NCI-H2081 treated with DMSO at 0.1 percent for 48 hours (cell line): ENCODE measurements at places on chromosomes 5 and 9.

DNA sequence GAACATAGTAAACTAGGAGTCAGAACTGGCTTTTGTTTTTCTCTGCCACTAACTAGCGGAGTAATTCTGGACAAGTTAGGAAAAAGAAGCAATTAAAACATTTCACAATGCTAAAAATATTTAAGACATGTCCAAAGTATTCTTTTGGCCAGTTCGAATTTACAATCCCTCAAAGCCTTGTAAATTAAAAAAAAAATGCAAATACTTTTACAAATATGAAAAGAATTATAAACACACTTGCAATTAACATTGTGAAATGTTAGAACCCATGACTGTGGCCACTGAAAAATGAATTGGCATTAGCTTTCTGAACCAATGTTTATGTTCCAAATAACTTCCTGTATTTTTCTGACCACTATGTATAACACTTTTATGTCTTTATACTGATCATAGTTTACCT, 2.2 kb downstream of the RAD1 start:
- DNase-seq, result no peak

- DNase-seq, result no peak
These were observed 241.6 kb upstream of the CD180 start for GRCh38 chr5:67437905-67438845.

GRCh38 chr5:176628406-176629228, 1.7 kb downstream of the SNCB start:
- DNase-seq, result no peak

- DNase-seq, result no peak
These were observed 2.2 kb upstream of the ELL2 start for GRCh38 chr5:95963650-95964410.

GRCh38 chr5:124628721-124629596, 117.5 kb downstream of the ZNF608 start:
- no peak for DNase-seq

- no peak for DNase-seq
These were observed 40.5 kb upstream of the SH3PXD2B start for GRCh38 chr5:172494630-172495505.

DNA sequence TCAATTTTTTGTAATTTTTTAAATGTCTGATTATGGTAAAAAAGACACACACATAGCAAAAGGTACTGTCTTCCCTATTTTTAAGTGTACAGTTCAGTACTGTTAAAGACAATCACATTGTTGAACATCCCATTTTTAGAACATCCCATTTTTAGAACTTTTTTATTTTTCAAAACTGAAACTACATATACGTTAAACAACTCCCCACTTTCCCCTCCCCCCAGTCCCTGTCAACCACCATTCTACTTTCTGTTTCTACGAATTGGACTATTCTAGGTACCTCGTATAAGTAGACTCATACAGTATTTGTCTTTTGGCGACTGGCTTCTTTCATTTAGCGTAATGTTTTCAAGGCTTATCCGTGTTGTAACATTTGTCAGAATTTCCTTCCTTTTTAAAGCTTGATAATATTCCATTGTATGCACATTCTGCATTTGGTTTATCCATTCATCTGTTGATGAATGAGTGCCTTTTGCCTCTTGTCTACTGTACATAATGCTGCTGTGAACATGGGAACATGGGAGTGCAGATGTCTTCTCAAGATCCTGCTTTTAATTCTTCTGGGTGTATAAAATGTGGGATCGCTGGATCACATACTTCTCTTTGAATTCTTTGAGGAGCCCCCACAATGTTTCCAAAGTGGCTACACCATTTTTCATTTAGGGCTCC, 154.0 kb downstream of the PIK3R1 start:
- no peak for DNase-seq

DNA sequence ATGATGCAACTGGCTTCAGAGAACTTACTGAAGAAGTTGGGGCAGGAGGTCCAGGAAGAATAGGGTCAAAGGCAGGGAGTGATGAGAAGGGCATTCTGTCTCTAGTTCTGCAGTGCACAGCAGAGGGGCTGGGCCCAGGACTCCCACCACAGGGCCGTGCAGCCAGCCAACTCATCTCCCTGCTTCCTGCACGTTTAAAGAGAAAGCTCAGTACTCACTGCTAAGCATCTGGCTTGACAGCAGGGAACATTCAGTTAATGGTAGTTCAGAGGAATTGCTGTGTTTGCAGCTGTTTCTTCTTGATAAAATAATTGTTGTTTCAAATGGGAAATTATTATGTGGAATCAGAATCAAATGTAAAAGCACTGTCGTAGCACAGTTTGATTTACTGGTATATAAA, 25.6 kb upstream of the SCAMP1 start:
- no peak for DNase-seq

DNA sequence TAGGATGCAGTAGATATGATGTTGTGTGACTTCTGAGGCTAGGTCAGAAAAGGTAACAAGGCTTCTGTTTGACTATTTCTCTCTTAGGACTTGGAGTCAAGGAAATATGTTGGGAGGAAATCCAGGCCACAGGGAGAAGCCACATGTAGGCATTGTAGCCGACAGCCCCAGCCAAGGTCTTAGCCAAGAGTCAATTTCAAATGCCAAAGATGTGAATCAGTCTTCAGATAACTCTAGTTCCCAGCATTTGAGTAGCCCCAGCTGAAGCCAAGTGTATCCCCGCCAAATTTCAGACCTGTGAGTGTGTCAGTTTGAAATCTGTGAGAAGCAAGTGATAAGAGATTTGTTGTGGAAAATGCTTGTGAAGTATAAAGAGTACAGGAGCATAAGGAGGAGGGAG, 38.1 kb upstream of the ISL1 start:
- no peak for DNase-seq

DNA sequence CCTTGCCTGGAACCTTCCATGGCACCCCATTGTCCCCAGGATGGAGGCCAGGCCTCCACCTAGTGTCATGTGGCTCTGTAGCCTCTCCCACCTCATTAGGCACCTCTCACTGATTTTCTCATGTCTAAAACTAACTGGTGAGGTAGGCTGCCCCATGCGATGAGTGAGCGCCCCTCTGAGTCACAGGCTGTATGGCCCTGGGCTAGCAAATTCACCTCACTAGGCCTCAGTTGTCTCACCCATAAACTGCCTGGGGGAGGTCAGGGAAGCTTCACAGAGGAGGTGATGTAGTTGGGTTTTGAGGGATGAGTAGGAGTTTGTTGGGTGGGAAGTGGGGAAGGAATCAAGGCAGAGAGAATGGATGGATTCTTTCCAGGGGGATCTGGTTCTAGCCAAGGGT, 8.8 kb downstream of the RXRA start:
- no peak for DNase-seq

GRCh38 chr5:135028791-135029476, 5.1 kb downstream of the PITX1 start:
- no peak for DNase-seq

- no peak for DNase-seq
These were observed 15.9 kb downstream of the OR2V1 start for GRCh38 chr5:181114844-181115778.

- no peak for DNase-seq
These were observed 25.1 kb downstream of the SPACA9 start for GRCh38 chr9:132903574-132904492.

GRCh38 chr5:132684491-132684890, 10.7 kb downstream of the IL4 start:
- no peak for DNase-seq

DNA sequence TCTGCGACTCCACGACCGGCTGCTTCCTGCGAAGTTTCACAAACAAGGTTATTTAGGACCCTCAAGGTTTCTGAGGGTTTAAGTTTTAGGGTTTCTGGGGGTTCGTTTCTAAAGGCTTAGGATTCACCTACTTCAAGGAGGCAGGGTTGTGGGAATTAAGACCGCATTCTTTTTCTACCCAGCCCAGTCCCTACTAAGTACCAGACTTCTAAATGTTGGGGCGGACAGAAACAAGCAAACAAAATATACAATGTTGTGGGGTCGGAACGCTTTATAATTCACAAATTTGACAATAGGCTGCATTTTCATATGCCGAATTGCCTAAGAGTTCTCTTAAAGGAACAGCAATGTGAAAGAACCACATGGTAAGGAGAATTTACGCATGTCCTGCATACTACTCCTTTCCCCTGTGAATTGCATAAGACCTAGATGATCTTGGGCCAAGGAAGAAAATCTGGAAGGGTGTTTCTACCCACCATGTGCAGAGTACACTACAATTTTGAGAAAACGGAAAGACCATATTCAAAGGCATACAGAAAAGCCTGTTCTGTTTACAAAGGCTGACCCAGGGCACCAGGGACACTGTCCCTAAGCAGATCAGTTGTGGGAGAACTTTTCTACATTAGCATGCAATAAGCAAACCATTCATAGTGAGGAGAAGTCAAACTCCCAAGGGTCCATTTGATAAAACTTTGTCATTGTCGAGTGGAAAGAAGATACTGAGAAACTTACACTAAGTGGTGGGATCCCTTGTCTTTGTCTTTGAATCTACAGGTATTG, 457.3 kb downstream of the RAB3C start:
- no peak for DNase-seq

DNA sequence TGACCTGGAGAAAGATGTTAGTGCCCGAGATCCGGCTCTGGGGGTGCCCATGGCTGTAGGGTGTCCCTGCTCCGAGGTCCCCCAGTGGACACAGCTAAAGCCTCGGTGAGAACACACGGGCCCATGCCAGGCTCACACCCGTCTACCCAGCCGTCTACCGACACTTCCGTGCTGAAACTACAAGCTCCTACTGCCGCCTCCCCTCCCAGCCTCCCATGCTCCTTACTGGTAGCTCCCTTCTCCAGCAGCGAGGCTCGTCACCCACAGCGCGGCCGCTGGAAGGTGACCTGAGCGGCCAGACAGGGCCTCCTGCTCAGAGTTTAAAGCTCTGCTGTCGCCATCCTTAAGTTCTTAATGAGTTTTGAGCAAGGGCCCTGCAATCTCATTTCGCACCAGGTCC, 33.2 kb upstream of the CLPTM1L start:
- DNase-seq, result no peak

GRCh38 chr5:137649228-137649935, 86.5 kb downstream of the KLHL3 start:
- DNase-seq, result no peak

DNA sequence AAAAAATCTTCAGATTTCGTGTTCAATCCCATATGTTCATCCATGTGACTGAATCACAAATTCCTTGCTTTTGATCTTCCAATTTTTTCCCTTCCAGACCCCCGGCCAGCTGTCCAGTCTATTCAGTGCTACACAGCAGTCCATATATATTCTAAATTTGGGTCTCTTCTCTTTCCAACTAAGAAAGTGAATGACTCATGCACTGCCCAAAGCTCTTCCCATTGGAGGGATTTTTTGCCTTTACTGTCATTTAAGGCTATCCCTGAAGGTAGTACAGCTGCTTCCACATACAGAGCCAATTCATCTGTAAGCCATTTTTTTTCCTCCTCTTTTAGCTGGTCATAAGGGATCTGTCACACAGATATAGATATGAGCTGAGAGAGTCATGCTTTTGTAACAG, 478.3 kb downstream of the DMRT2 start:
- DNase-seq, result no peak

DNA sequence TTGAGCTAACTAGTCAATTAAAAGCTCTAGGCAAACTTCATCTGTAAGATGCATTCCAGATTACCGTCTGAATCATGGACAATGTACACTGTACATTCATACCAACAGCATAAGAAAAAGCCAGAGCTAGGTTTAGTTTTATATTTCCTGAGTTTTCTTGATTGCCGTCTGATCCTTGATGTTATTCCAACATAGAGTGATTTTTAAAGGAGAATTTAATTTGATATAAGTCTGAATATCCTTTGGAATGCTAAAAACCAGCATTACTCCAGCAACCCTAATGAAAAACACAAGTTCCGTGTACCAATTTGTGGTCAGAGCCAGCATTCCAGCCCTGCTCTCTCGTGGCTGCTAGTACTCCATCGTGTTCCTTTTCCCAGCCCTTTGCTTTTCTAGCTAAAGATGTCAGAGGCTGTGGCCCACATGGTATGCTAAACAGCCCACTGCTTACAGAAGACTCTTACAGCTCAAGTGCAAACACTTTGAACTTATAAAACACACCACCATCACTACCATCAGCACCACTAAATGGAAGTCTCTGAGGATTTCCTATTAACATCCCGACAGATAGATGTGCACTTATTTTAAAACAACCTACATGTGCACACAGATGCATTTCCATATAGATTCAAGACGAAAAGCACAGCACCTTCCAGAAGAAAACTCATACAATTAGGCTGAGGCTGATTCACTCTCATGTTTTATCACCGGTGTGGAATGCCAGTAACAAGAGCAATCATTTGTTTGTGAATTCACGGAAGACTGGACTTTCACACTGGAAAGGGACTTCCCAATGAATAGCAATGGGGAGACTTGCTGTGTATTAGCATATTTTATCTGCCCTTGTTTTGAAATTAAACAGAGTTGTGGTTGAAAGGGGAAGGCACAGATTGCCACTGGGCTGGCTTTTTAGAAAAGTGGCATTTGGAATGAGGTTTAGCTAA, 246.9 kb upstream of the GAS1 start:
- DNase-seq, result no peak

DNA sequence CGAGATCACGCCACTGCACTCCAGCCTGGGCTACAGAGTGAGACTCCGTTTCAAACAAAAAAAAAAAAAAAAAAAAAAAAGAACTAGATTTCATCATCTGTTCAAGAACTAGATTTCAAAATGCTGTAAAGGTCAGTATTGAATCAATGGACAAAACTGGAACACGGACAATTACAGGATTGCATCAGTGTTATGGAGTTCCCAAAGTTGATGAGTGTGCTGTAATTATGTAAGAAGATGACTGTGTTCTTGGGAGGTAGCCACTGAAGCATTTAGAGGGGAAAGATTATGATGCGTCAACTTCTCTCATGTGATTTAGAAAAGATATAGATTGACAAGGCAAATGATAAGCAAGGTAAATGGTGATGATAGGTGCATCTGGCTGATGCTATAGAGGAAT, 6.5 kb downstream of the FAM240B start:
- no peak for DNase-seq

DNA sequence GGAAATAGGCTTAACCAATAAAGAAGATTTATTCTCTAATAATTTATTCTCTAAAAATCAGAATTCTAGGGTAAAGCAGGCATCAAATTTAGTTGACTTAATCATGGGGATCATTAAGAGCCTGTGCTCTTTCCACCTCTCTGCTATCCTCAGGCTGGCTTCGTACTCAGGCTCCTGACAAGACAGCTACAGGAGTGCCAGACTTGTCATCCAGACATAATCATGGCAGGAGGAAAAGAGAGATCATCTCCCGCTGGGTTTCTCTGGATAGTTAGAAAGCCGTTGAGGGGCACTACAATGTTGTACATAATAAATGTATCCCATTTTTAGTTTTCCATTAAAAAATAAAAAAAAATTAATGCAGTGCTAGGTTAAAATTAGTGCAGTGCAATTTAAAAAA, 171.9 kb downstream of the SEC61B start:
- no peak for DNase-seq
